CD4-positive, alpha-beta T cell treated with Interleukin-4 for 1 hour (primary cell): ENCODE measurements at places on chromosomes 12 and 14.

DNA sequence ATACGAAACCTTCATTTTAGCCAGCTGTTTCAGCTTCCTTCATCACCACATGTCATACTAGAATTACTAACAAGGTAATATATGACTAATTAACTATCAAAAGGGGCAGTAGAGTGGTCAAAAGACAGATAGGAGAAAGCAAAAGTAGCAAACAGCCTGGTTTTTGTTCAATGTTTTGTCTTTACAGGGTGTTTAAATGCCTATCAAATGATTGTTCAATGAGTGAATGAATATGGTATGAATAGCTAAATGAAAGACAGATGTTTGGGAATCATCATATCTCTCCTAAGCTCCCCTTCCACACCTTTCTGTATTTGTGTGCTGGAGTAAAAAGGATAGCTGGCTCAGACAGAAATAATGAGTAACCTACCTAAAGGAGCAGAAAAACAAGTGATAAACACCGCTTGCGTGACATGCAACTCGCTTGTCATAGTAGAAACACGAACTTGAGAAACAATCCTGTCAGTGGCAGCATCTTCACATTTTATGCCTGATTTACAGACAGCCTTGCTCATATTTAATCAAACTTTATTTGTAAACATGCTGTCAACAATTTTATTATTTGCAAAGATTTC is 34.2 kb downstream of the ABCC9 start:
- no peak for DNase-seq

GRCh38 chr12:50017641-50018040 is 7.7 kb downstream of the RACGAP1 start:
- DNase-seq, result no peak

DNA sequence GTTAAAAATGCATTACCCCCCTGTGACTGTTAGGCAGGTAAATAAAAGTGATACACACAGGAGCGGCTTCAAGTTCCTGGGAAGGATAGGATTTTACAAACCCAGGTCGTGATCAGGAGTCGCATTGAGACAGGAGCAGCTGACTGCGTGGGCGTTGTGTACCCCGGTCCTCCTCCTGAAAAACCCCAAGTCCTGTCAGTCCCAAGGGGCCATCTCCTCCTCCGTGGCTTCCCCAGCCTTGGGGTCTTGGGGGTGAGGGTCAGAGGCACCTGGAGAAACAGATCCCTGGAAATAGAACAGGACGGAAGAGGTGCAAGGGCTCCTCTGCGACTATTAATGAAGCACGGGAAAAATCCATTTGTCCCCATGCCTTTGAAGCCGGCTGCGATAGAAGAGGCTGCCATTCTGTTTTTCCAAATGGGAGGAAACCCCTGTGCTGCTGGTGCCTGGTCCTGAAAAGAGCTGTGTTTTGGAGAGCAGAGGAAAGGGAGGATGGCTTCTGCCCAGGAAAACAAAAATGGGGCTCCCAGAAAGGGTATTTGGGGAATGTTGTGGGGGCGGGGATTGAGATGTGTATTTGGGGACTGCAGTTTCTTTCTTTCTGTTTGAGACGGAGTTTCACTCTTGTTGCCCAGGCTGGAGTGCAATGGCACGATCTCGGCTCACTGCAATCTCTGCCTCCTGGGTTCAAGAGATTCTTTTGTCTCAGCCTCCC is 143.1 kb downstream of the ZNF664 start:
- DNase-seq, result no peak

DNA sequence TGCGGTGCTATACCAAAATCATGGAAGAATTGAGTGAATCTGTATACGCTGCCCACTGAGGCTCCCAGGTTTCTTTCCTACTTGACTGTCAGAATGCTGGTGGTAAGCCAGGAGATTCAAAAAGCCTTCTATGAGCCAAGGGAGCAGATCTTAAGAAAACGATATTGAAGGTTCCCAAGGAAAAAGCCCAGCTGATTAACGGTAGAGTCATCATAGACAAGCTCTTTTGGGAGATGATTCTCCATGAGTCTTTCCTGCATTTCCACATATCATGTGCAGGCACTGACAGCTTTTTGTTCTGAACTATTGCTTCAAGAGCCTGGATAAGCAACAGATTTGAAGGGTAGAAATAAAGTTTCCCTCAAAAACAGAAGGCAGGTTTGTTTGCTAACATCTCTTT is 17.5 kb downstream of the SLC35F4 start:
- no peak for DNase-seq

DNA sequence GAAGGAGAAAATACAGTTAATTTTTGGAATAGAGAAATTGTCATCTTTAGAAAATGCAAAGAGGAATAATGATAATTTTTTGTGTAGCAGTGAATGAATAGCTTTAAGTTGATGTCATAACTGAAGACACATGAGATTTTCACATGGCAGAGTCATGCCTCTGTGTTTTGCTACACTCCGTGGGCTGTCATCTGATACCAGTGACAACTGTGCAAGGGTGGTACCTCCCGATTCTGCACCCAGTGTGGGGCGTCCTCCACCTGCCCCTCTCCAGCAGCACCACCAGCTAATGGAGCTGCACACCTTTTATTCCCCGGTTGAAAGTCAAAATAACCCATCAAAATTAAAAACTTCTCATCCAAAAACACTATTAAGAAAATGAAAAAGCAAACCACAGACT is 47.2 kb downstream of the ANKRD9 start:
- DNase-seq, result no peak

DNA sequence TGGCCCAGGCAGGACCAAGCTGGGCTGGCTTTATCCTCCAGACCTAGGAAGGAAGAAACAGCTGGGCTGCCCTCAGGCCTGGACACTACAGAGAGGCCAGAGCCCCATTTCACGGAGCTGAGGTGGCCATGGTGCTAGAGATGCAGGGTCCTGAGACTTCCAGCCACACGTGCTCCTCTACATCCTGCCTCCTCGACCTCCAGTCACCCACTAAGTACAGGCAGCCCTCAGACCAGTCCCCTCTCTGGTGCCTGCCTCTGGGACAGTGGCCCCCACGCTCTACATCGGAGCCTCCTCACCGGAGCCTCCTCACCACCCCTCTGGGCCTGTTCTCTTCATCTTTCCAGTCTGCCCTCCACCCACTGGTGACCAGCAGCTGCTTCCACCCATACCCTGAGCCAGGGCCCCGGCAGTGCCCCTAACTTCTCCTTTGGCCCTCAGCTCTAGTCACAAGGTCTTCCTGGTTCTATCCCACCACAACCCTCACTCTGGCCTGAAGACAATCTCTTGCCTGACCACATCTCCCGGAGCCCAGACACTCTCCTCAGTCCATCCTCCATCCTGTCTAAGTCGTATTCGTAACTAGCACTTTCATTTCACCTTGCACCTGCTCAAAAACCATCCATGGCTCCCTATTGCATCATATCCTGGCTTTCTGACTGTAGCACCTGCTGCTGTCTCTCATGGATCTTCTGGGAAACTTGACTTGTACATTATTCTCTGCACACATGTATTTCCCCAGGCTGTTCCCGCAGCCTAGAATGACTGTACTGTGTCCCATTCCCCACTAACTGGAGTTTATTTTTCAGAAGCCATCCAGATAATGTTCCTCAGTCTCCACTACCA is 43.9 kb downstream of the DIO3 start:
- no peak for DNase-seq

- DNase-seq, result peak; percentile 11
These were observed 32.6 kb downstream of the COCH start for GRCh38 chr14:30906752-30907658.

GRCh38 chr12:32742133-32742532 is 13.6 kb downstream of the YARS2 start:
- no peak for DNase-seq

DNA sequence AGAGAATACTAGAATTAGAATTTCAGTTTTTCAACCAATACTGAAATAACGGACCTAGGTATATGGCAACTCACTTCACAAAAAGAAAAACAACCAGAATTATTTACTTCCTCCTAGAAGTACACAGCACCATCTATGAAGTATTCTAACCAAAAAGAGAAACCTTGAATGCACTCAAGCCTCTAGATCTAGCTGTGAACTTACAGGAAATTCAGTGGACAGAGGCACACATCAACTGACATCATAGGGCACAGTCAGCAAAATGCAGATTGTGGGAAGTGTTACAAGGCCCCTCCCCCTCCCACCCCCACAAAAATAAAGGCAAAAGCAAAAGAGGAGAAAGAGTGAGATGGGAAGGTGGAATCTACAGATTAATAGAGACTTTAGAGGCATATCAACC is 102.4 kb downstream of the TMTC1 start:
- DNase-seq, result no peak

DNA sequence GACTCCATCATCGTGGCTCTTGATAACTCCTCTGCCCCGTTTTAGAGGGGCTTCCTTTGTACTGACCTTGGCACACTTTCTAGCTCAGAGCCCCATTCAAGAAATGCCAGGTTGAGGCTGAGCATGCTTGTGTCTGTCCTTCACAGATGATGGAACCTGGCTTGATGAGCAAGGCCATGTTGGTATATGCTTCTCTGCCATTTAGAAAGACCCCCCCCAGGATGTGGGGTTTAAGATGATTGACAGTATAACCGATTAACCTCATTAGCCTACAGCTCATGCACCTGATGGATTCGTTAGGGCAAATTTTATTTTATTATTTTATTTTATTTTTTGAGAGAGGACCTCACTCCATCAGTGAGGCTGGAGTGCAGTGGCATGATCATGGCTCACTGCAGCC is 21.0 kb downstream of the BATF start:
- no peak for DNase-seq

DNA sequence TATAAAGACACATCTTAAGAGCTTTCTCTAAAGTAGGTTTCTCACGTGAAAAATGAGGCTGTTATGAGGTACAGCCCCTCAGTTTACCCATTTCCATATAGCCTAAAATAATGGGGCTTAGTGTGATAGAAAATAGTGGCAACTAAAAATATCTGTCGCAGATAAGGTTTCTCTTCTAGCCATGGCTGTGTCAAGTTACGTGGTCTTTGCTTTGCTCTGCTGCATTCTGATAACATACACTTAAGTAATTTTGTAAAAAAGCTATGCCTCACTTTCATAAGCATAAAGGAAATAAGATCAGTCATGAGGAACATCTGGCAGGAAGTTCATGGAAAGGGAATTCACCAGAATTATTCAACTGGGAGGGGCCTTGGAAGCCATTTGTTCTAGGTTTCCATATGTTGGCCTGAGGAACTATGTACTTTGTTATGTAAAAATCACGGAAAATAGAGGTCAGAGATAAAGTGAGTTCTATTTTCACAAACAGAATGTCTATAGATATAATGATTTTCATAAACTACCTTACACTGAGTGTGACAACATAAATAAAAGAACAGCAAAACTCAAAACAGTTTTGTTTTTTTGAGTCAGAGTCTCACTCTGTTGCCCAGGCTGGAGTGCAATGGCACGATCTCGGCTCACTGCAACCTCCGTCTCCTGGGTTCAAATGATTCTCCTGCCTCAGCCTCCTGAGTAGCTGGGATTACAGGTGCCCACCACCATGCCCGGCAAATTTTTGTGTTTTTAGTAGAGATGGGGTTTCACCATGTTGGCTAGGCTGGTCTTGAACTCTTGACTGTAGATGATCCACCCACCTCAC is 195.6 kb upstream of the KRR1 start:
- DNase-seq, result no peak

DNA sequence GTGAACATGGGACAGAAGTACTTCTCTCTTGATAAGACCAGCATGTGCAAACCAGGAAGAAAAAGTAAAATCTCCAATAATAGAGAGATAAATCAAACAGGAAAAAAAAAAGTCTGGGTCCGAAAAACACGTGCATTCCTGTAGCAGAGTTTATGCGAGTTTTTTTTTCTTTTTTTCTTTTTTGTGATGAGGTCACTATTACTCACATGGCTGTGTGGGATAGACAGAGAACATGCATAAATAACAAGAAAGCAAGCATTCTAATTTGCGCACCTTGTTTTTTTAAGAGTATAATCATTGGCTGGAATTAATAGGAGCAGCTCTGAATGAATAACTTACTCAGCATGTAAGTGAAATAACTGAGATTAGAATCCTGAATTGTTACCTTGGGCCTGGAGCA is 91.9 kb upstream of the CPM start:
- DNase-seq, result no peak

DNA sequence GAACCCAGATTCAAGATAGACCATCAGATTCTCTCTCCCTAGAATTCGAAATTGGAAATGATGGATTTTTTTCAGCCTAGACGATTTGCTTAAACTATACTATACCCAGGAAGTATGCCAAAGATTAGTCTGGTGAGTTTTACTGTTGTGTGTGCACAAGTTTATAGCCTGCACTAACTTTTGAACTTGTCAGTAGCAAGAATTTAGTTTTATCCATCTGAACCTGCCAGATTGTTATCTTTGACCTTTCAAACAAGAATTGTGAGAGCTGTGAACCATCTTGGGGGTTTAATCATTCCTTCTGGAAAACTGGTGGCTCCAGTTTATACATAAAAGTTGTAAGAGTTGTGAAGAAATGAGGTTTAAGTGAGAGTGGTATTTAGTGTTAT is 243.5 kb upstream of the DAAM1 start:
- DNase-seq, result no peak

DNA sequence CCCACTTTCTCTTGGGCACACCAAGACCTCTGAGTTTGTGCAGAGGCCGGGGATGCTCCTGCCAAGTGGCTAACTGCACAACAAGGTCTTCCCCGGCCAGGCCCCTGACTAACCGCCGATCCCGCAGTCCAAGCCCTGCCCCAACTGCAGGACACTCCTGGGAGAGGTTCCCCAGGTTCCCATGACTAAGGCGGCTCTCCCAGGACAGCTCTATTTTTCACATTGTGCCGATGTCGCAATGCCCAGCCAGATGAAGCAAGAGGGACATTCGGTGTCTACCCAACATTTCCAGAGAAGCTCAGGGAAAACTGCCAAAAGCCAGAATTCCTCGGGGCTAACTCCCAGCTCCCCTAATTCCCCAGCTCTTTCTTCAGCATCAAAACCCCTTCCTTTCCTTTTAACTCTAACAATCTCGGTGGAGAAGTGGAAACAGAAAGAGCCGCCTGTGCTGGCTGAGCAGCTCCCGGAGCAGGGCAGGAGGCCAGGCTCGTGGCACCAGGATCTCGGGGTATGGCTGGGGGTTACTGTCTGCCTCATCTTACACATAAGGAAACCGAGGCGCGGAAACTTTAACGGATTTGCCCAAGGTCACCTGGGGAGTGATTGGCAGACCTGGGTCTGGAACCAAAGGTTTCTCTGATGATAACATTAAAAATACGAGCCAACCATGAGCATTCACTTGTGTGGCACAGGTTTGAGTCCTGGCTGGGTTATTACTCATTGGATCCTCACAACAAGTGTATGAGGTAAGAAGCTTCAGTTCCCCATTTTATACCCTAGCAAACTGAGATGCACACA is 318.2 kb downstream of the BCL11B start:
- DNase-seq, result peak; percentile 20

GRCh38 chr14:22177870-22178269 is 411.2 kb downstream of the DAD1 start:
- DNase-seq, result no peak

GRCh38 chr12:90015228-90015627 is 306.6 kb upstream of the ATP2B1 start:
- DNase-seq, result no peak

- DNase-seq, result no peak
These were observed 377.1 kb upstream of the RGS6 start for GRCh38 chr14:71554959-71555612.

- DNase-seq, result no peak
These were observed 418.4 kb upstream of the DCN start for GRCh38 chr12:91601054-91601453.

GRCh38 chr14:57060276-57060955 is 208.3 kb downstream of the EXOC5 start:
- no peak for DNase-seq
